ENCODE measurements at places on chromosomes 16 and 17. TPM values are rescaled to one million over a fixed set of nuclear protein-coding genes. Genes with fewer than 3 reads are reported as not detected.

Gene C16orf74
- 6.0 TPM for total RNA-seq

Gene NLRC5
- total RNA-seq, result 18.0 TPM

Gene TBC1D26
- total RNA-seq, result under 0.01 TPM

Gene SLC5A11
- not detected for total RNA-seq

Gene KRT36
- total RNA-seq, result 0.12 TPM

Gene EPN3
- total RNA-seq, result under 0.01 TPM

Gene TMEM170A
- total RNA-seq, result 14.3 TPM

Data from smooth muscle cell of the coronary artery (primary cell).